ENCODE measurements at places on chromosomes 12 and 14.

DNA sequence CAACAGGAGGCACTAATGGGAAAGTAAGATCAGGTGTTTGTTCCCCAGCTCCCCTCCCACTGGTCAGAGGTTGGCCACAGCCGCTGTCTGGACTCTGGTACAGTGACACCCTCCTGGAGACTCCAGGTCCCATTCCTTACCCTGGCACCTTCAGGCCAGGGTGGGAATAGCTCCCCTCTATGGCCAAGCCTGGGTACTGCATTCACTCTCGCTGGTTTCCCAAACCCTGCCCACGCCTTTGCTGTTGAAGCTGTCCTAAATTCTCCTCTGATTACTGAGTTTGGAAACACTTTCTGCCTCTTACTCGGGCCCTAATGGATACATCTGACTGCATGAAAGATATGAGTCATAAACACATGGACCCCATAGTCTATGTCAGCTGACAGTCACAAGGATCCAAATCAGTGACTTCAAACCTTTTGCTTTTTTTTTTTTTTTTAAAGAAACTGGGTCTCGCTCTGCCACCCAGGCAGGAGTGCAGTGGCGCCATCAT lies 17.9 kb downstream of the HRK start:
- peak; percentile 55 for DNase-seq

DNA sequence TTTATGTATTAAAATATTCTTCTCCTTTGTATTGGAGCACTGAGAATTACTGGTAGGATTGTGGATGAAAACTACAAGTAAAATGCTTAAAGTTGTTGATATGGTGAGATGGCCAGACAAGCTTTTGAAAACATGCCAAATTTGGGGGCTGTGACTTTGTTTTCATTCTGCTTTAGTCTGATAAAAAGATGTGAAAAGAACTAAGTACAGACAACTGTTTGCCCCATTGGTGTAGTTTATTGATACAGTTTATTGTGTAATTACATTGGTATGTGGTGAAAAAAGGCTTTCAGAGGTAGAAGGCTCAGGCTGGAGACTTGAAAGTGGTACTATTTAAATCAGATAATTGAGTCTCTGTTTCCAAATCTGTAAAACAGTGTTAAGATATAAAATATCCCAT lies 746.8 kb downstream of the DIO2 start:
- DNase-seq, result peak; percentile 45

GRCh38 chr14:46782281-46782680 lies 130.7 kb upstream of the RPL10L start:
- no peak for DNase-seq

- DNase-seq, result peak; percentile 89
Measured at GRCh38 chr14:49461529-49462401, 124.4 kb downstream of the RPS29 start.

GRCh38 chr12:130847112-130847511 lies 8.1 kb upstream of the STX2 start:
- DNase-seq, result peak; percentile 56

- DNase-seq, result no peak
Measured at GRCh38 chr14:102806447-102806846, 29.2 kb downstream of the TRAF3 start.

DNA sequence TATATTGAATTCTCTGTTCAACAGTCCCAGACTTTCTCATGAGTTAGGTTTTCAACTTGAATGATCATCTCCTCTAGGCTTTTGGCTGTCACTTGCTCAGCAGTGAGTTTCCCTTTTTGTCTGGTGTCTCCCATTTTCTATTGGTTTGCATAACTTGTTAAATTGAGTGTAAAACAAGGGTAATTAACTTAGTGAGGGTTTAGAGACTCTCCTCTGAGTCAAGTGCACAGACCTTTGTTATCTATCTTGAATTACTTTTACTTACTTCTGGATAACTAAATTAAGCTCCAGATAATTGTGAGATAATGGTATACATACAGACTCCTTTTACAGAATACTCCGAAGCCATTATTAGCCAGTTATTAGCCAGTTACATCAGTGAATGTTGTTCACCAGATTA lies 22.0 kb downstream of the MLXIP start:
- DNase-seq, result no peak

DNA sequence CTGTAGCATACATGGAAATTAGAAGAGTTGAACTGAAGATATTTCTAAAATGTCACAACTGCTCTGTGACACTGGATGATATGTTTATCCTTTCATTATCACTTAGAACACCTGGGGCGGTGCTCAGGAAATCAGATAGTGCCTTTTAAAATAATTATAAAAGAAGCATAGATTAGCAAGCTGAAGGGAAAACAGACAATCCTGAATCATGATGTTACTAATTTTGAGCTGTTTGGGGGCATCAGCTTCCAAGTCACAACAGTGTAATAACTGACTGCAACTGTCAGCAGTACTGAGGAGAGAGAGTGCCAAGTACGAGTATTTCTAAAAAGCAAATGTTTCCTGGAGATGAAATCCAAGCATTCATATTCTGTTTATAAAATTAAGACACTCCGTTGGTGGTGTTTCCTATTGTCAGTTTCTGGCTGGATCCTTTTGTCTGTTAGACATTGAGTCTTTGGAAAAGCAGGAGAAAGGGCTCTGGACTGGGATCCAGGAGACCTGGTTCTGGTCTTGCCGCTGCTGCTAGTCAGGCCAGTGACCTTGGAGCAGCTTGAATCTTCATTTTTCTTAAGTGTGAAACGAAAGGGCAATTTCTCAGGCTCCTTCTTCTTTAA lies 380.1 kb downstream of the EGLN3 start:
- DNase-seq, result peak; percentile 54

- no peak for DNase-seq
Measured at GRCh38 chr14:69519204-69520100, 34.9 kb downstream of the PLEKHD1 start.

GRCh38 chr12:31119192-31119802 lies 45.6 kb downstream of the DDX11 start:
- DNase-seq, result no peak
